Tongue (tissue), 3 donors: ENCODE measurements at places on chromosomes 13 and 19. TPM values are rescaled to one million over a fixed set of nuclear protein-coding genes. Genes with fewer than 3 reads are reported as not detected.

GRCh38 chr19:49896863-49897621 is at the start of gene IL4I1:
IL4I1 (minus strand) TSS chr19:49896887; CDS start chr19:49896160, 727 bp downstream.
- no peak for DNase-seq

Gene KLK11
- total RNA-seq: 11.4 TPM

Gene SLC25A42
- 10.1 TPM for total RNA-seq

Gene EBPL
- 37.0 TPM for total RNA-seq

Gene LINGO3
- total RNA-seq: 0.21 TPM

- no peak for DNase-seq
Observed at GRCh38 chr19:11286312-11286974, 9.5 kb upstream of the TSPAN16 start.

Gene TPTE2
- total RNA-seq: not detected

Gene POLRMT
- 25.1 TPM for total RNA-seq

Gene DNMT1
- total RNA-seq: 42.3 TPM

DNA sequence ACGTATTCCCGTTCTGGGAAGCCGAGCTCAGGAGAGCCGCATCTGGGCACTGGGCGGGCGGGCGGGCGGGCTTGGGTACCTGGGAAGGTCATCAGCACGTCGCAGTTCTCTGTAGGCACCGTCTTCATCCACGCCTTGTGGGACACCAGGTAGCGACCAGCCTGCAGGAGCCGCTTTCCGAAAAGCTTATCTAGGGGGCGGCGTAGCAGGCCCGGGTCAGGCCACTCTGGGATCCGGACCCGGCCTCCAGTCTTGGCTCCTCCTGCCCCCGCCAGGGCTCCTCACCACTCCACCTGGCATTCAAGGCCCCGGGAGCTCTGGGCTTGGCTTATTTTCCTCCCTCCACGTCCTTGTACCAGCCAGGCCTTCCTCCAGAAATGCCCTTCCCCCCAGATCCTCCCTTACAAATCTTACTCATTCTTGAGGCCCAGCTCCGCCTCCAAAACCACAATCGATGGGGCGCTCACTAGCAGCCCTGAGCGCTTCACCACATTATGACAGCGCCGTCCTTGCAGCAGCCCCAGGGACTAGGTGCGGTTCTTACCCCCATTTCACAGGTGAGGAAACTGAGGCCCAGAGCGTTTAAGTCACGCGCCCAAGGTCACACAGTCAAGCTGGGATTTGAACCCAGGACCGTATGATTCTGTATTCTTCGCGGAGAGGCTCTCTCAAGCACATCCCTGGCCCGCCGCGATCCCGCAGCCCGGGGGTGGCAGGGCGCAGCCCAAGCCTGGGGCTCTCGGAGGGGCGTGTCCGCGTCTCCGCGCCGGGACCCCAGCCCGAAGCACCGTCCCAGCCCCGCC is 843 bp downstream of the ANO8 start:
- no peak for DNase-seq

DNA sequence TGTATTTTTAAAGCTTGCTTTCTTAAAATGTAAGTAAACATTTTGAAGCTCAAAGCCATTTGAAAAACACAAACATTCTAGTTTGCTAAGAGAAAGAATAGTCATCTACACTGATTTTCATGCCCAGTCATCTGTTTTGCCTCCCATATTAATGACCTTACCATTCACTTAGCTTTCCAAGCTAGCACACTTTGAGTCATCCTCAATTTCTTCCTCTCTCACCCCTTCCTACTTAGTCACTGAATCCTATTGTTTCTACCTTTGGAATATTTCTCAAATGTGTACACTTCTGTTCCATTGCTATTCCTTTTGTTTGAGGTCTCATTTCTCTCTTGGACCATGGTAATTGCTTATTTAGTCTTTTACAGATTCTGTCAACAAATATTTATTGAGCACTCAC is 7.3 kb upstream of the HS6ST3 start:
- DNase-seq: no peak

DNA sequence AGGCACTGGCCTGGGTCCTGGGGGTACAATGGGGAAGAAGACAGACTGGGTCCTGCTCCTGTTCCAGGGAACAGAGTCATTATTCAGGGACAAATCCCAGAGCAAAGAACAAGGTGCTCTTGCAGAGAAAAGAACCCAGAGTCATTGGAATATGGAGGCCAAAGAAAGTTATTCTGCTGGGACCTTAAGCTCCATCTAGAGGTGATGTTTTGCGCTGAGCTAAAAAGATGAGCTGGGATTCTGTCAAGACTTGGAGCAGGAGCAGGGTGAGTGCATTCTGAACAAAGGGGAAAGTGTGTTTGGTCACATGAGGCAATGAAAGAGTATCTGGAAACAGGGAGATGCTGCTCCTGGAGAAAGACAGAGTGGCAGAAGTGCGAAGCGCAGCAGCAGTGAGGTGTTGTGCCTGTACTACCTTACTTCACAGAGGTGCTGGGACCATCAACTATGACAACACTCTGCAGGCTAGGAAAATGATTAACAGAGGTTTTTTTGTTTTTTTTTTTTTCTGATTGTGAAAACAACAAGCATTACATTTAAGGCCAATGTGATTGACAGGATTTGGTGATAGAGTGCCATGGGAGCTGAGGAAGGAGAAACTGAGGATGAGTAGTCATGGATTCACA is 95.3 kb upstream of the TNFSF11 start:
- DNase-seq: no peak

- peak; percentile 19 for DNase-seq
Observed at GRCh38 chr13:24500977-24501376, 11.6 kb downstream of the PARP4 start.

- DNase-seq: peak; percentile 71
Observed at GRCh38 chr19:36215276-36216123, 594 bp downstream of the ZNF146 start.

Gene NLRP4
- total RNA-seq: not detected

DNA sequence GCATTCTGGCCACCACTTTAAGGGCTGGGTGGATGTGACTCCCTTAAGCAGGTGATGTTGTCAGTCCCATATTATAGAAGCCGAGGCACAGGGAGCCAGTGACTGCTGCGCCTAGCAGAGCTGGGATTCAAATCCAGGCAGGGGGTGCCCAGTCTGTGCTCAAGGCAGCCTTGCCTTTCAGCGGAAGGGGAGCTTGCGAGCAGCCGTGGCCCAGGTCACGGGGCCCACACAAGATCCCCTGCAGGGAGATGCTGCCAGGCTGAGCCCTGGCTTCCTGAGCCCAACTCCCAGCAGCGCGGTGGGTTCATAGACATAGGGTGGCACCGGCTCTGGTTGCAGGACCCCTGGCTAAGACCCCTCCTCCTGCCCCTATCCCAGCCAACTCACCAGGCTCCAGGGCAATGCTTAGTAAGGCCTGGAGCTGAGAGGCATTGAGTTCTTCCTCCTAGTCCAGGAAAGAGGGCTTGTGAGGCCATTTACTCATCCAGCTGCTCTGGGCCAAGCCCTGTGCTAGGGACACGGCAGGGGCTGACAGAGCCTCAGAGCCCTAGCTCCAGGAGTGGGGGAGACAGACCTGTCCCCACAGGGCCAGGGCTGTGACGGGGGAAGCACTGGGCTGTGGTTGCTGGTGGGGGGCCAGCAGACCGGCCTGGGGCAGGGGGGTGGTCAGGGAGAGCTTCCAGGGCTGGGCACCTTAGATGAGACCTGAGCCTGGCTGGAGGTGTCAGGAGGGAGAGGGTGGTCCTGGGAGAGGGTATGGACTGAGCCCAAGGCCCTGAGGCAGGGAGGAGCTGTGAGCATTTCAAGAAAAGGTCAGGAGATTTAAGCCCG is 9.6 kb downstream of the CAPN12 start:
- DNase-seq: no peak

Gene CNOT3
- 16.3 TPM for total RNA-seq

- no peak for DNase-seq
Observed at GRCh38 chr13:37656247-37656940, 57.8 kb upstream of the POSTN start.

GRCh38 chr13:81987159-81987558 is 1646.2 kb upstream of the SPRY2 start:
- no peak for DNase-seq
